ENCODE measurements at places on chromosomes 3 and 15.

DNA sequence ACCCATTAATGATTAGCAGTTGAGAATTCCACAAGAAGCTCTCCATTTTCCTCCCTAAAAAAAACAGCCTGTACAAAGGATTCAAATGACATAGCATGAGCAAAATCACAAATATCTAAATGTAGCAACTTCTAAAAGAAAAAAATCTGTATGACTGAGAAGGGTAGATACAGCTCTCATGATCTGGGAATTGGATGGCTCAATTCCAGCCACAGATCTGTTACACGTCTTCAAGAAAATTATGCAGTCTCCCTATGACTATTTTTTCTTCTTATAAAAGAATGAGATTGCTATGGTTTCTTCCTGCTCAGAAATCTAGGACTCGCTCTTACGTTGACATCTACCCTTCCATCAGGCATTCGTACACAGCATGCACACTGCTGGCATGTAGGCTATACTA, 71.5 kb downstream of the PLCH1 start:
- no peak for DNase-seq

- no peak for DNase-seq
Observed at GRCh38 chr3:152176241-152176640, 92.5 kb upstream of the MBNL1 start.

DNA sequence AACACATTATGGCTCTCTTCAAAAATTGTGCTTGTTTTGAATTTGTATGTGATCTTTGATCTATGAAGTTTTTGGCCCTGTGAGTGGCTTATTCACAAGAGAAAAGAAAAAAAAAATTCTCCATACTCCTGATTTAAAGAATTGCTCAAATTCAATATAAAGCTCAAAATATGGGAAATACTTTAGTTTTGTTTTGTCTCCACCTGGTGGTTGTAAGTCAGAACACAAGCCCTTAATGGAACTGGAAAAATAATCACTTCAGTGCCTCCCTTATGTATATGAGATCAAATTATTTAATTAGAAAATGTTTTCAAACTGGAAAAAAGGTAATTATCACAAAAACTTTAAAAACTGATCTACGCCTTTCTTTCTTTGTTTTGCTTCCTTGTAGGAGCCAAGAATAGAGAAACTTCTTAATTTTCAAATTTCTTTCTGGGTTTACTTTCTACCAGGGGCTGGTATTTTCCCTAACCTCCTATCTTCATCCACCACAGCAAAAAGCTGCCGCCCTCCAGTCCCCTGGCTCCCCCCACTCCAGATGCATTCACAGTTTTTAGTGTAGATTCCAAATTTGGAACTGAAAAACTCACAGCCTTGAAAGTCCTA, 50.6 kb downstream of the SERP1 start:
- no peak for DNase-seq

DNA sequence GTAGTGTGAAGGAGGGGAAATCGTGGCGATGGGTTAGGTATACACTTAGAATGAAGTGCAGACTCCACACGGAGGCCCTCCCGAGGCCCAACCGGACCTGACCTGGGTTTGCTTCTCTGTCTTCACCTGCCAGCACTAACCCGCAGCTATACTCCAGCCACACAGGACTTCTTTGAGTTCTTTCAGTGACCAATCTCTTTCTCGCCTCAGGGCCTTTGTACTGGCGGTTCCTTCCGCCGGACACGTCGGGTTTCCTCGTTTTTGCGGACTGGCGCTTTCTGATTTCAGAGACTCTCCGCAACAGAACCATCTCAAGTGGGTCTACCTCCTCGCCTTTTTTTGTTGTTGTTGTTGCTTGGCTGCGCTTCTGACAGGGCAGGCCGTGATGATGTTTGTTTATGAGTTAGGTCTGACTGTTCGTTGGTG, at the start of gene NEIL1:
Gene NEIL1 (plus strand): TSS at position 244 of the 426 bp plus-strand sequence. CDS start 1,867 bp downstream, outside the sequence.
- DNase-seq, result no peak

DNA sequence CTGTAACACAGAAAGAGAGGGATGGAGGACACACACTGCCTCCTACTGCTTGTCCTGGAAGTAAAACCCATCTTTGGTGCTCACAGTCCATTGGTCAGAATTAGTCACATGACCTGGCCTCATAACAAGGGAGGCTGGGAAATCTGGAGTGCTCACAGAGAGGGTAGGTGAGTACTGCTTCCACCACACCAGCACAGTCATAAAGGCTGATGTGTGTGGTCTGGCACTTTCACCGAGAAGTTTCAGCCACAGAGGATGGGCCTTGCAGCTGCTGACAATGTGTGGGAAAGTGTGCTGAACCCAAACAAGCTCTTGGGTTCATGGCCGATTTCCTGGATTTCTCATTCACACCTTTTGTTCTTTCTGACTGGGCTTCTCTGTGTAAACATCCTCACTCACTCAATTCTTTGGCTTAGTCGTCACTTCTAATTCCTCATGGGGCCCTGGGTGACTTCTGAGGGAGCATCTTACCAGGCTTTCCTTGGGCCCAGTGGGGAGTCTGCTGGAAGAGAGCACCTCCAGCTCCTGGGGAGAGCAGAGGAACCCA, 100.7 kb downstream of the ASB7 start:
- DNase-seq, result no peak

DNA sequence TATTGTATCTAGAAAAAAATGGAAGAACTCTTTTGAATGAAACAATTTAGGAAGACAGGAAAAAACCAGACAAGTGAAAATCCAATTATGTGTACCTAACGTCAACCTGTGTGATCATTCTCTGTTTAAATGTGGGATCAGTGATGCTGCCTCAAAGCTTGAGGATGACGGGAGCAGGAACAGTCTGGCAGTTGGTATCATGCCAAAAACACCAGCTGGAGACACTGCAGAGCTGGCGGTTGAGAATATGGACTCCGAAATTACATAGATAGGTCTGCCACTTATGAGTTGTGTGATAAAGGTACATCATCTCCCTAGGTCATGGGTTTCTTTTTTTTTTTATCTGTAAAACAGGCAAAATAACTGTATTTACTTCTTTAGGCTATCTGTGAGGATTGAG, 480.5 kb downstream of the CNTN4 start:
- DNase-seq, result no peak
